ENCODE measurements at places on chromosomes 4 and X. TPM values are rescaled to one million over a fixed set of nuclear protein-coding genes. Genes with fewer than 3 reads are reported as not detected.
A peak's percentile ranks its signal among the peaks of the same experiment; 100 is the strongest.

GRCh38 chr4:150581641-150582051, 305 bp upstream of the MAB21L2 start:
- H3K4me1 ChIP-seq, result no peaks in the 10 kb centered on the region
- H3K27me3 ChIP-seq, result no peaks in the 10 kb centered on the region
- peaks cover 39% of the 10 kb centered on the region for H3K36me3 ChIP-seq
- H3K4me3 ChIP-seq, result no peak overlapping the region
- DNase-seq, result no peak

DNA sequence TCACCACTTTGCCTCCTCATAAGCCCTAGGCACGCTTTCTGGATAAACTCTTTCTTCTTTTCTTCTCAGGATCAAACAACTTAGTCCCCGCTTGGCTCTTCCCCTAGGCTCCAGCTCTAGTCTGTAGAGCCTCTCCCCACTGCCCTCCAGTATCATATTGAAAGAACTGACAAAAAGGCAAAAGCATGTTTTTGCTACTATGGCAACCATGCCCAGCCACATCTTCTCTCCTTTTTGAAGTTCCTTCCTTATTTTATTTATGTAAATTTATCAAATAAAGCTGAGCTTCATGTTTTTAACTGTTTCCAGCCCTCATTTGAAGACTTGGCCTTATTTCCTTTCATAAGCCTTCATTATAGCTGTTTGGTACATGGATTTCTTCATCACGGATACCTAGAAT, 86.0 kb upstream of the LIMCH1 start:
- no peaks in the 10 kb centered on the region for H3K36me3 ChIP-seq
- no peaks in the 10 kb centered on the region for H3K27me3 ChIP-seq
- H3K27ac ChIP-seq, result no peak overlapping the region

TNIP3 gene
- 0.74 TPM for total RNA-seq

DNA sequence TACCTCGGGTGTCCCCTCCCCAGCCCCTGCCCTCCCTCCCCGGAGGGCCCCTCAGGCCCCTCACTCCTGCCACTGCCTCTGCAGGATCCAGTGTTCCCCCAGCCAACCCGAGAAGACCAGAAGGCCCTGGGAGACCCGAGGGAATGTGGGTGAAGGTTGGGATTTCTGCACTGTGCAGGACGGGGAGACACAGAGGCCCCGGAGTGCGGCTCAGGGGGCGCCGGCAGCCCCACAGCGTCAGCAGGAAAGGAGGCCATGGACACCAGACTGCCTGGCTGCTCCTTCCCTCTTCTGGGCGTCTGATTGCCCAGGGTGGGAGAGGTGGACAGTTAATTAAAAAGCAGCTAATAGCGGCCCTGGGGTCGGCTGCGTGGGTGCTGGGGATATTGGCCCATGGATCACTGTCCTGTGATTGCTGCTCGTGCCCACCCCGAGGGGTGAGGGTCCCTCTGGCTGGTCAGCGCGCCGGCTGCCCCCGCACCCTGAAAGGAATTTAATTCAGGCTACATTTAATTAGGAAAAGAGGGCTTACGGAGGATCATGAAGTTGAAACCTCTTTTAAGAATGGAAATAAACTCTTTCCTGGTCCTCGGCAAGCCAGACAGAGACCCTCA, 57.8 kb upstream of the NKX1-1 start:
- H3K27ac ChIP-seq, result no peak overlapping the region
- H3K27me3 ChIP-seq, result peaks cover 3% of the 10 kb centered on the region
- no peaks in the 10 kb centered on the region for H3K36me3 ChIP-seq
- H3K4me1 ChIP-seq, result no peaks in the 10 kb centered on the region
- no peak overlapping the region for H3K4me3 ChIP-seq

CXorf38 gene
- 19.8 TPM for total RNA-seq

TMPRSS11D gene
- not detected for total RNA-seq

TLR7 gene
- 0.10 TPM for total RNA-seq

DNA sequence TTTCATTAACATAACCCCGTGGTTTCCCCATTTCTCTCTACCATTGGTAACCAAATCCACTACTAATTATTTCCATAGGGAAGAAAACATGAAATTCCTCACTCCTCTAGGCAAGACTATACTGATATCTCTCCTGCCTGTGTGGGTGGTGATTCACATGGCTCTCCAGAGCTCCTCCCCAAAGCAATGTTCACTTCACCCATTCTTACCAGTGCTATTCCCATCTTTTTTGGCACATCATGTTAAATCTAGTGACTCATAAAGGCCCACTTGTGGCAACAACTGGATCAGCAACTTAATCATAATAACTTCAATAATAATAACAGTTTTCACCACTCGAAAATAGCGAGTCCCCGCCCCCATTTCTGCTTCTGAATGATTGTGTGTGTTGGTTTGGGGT, 6.1 kb upstream of the HCCS start:
- DNase-seq, result no peak
- H3K4me3 ChIP-seq, result no peak overlapping the region
- H3K27ac ChIP-seq, result no peak overlapping the region
- no peaks in the 10 kb centered on the region for H3K27me3 ChIP-seq
- H3K36me3 ChIP-seq, result no peaks in the 10 kb centered on the region

DNA sequence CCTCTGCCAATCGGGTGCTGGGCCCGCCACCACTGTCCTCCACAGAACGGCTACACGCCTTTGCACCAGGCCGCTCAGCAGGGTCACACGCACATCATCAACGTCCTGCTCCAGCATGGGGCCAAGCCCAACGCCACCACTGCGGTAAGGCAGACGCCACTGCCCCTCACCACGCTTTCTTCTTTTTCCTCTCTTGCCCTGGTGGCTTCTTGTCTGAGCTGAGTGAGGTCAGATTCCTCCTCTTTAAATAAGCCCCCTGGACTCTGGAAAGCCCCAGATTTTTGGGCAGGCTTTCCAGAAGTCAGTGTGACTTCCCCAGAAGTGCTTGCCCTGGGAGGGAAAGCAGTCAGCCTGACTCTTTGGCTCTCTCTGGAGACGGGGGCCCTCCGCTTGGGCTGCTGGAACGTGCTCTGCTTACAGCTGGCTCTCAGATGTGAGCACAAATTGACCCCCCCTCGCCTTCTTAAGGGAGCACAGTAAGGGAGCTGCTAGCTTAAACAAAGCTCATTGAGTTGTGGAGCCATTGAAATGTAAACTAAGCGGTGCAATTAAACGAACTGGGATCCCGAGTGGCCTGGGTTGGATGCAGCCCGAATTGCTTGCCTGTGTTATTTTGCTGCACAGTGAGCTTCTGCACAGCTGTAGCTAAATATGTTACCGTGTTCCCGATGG, 243.1 kb downstream of the ANK2 start:
- no peak overlapping the region for H3K27ac ChIP-seq
- H3K4me3 ChIP-seq, result no peak overlapping the region
- no peak for DNase-seq

GRCh38 chr4:89784686-89785231, 52.2 kb downstream of the SNCA start:
- no peak overlapping the region for H3K4me3 ChIP-seq
- no peaks in the 10 kb centered on the region for H3K36me3 ChIP-seq
- peaks cover 2% of the 10 kb centered on the region for H3K4me1 ChIP-seq
- H3K27ac ChIP-seq, result no peak overlapping the region

DNA sequence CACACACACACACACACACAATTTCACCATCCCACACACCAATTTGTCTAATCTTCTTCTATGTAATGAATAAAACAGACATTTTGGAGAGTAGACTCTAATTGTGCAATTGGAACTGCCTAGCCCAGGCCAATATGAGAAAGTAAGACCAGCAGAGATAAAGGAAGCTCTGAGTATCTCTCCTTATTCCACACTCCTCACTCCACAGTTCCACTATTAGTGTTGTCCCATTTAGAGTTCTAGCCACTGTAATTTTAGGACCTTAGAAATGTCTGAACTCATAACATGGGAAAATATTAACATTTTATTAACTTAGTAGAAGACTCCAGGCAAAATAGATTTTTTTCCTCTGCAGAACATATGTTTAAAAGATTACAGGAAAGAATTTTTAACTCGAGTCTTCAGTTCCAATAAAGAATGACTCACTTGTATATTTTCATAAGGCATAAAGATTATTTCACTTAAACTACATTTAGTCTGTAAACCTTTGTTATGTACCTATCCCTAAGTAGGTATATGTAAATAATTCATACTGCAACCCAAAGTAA, 297.6 kb upstream of the INTU start:
- DNase-seq, result no peak
- no peaks in the 10 kb centered on the region for H3K27me3 ChIP-seq
- no peaks in the 10 kb centered on the region for H3K36me3 ChIP-seq
- no peak overlapping the region for H3K27ac ChIP-seq
- H3K4me1 ChIP-seq, result no peaks in the 10 kb centered on the region
- H3K4me3 ChIP-seq, result no peak overlapping the region

EPHA5 gene
- not detected for total RNA-seq

DNA sequence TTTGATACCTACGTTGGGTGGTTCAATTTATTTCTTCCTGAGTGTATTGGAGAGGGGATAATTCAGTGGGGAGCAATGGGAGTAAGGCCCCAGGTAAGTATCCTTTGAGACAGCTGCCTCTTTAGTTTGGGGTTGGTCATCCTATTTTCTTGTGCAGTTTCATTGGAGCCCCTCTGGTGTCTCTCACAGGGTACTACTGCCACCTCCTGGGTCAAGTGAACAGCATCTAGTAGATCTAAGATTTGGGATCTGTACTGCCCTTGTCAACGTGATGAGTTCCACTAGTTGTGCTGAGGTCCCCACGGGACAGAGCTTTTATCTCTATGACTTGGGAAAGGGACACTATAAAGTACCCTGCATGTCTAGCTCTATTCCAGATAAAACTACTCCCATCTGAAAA, 80.6 kb downstream of the PBDC1 start:
- no peak overlapping the region for H3K4me3 ChIP-seq
- H3K36me3 ChIP-seq, result no peaks in the 10 kb centered on the region
- peaks cover 8% of the 10 kb centered on the region for H3K27me3 ChIP-seq
- no peaks in the 10 kb centered on the region for H3K4me1 ChIP-seq

NXF2 gene
- total RNA-seq, result not detected

NUP62CL gene
- total RNA-seq, result 3.1 TPM

KIF4A gene
- 40.5 TPM for total RNA-seq

- H3K4me1 ChIP-seq, result no peaks in the 10 kb centered on the region
- H3K36me3 ChIP-seq, result no peaks in the 10 kb centered on the region
- no peak overlapping the region for H3K4me3 ChIP-seq
- H3K27ac ChIP-seq, result no peak overlapping the region
- no peak for DNase-seq
- H3K27me3 ChIP-seq, result no peaks in the 10 kb centered on the region
These were observed 22.5 kb downstream of the MMGT1 start for GRCh38 chrX:135951291-135951690.

HHIP gene
- total RNA-seq, result not detected

DNA sequence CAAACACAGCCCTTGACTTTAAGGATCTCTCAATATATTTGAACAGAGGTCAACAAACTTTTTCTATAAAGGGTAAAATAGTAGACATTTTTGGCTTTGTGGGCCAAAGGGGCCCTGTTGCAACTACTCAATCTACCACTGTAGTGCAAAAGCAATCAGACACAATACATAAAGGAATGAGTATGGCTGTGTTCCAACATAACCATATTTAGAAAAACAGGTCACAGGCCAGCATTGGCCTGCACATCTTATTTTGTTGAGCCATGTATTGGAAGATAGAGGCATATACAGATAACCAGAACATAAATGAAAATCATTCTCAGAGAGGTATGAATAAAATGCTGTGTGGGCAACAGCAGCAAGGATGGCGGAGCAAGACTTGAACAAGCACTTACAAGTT, 49.8 kb downstream of the MID1 start:
- H3K4me1 ChIP-seq, result no peaks in the 10 kb centered on the region
- no peaks in the 10 kb centered on the region for H3K36me3 ChIP-seq
- H3K27ac ChIP-seq, result no peak overlapping the region
- DNase-seq, result no peak

- DNase-seq, result no peak
- no peaks in the 10 kb centered on the region for H3K36me3 ChIP-seq
- H3K4me1 ChIP-seq, result peaks cover 6% of the 10 kb centered on the region
These were observed 7.3 kb upstream of the BRWD3 start for GRCh38 chrX:80817002-80817401.

LAGE3 gene
- 47.9 TPM for total RNA-seq

- no peaks in the 10 kb centered on the region for H3K27me3 ChIP-seq
- no peak overlapping the region for H3K4me3 ChIP-seq
- no peaks in the 10 kb centered on the region for H3K36me3 ChIP-seq
- peak overlapping the region; percentile 63 for H3K27ac ChIP-seq
These were observed 2.1 kb upstream of the IL9R start for GRCh38 chrX:155995321-155995875.

GRCh38 chrX:46602468-46603102, 29.0 kb downstream of the CHST7 start:
- peaks cover 17% of the 10 kb centered on the region for H3K4me1 ChIP-seq
- H3K36me3 ChIP-seq, result peaks cover 23% of the 10 kb centered on the region
- no peak for DNase-seq
- H3K27ac ChIP-seq, result no peak overlapping the region

GRCh38 chrX:19332983-19333382, 10.7 kb upstream of the PDHA1 start:
- H3K4me1 ChIP-seq, result no peaks in the 10 kb centered on the region
- no peak overlapping the region for H3K4me3 ChIP-seq
- no peaks in the 10 kb centered on the region for H3K36me3 ChIP-seq
- no peak for DNase-seq

DNA sequence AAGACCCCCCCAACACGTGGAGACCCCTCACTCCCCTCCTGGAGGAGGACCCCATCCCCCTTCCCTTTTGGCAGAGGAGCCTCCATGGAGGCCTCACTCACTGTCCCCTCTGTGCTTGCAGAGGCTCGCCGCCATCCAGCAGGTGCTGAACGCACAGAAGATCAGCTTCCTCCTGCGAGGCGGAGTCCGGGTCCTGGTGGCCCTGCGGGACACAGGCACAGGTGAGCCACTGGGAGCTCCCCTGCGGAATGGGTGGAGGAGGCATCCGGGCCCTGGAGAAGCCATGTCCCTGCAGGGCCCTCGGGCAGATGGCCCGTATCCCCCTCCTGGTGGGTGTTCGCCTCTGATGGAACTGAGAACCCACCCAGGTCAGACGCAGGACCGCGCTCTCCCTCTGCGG, 206.5 kb downstream of the AFAP1 start:
- H3K27ac ChIP-seq, result no peak overlapping the region
- H3K27me3 ChIP-seq, result no peaks in the 10 kb centered on the region
- no peak overlapping the region for H3K4me3 ChIP-seq

CFP gene
- 25.9 TPM for total RNA-seq

DNA sequence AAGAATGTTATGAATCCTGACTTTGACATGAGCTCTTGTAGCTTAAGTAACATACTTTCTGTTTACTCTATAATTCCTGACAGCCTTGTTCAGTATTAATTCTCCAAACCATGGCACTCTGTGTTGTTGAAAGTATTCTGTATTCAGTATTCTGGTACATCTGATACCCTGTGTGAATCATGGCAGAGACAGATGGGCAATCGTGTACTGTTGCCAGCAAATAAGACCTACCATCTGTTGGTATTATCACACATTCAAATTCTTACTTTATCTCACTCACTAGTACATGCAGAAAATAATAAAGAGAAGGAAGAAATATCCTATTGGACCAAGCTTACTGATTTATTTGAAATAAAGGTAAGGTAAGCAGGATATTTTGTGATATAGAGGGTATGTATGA, 7.9 kb downstream of the MBTPS2 start:
- DNase-seq, result no peak
- H3K4me3 ChIP-seq, result no peak overlapping the region
- H3K4me1 ChIP-seq, result no peaks in the 10 kb centered on the region

- no peaks in the 10 kb centered on the region for H3K27me3 ChIP-seq
- no peak for DNase-seq
- H3K27ac ChIP-seq, result no peak overlapping the region
- no peak overlapping the region for H3K4me3 ChIP-seq
- H3K4me1 ChIP-seq, result no peaks in the 10 kb centered on the region
These were observed 204.9 kb upstream of the GALNT7 start for GRCh38 chr4:172963498-172964294.

ASB5 gene
- not detected for total RNA-seq

- H3K4me3 ChIP-seq, result peak overlapping the region; percentile 56
- no peaks in the 10 kb centered on the region for H3K27me3 ChIP-seq
- H3K36me3 ChIP-seq, result peaks cover 3% of the 10 kb centered on the region
- peak overlapping the region; percentile 93 for H3K27ac ChIP-seq
- DNase-seq, result peak; percentile 55
- H3K4me1 ChIP-seq, result peaks cover 49% of the 10 kb centered on the region
These were observed 112.0 kb upstream of the TBL1X start for GRCh38 chrX:9352694-9353411.
